ENCODE measurements at places on chromosomes 2 and 18.

DNA sequence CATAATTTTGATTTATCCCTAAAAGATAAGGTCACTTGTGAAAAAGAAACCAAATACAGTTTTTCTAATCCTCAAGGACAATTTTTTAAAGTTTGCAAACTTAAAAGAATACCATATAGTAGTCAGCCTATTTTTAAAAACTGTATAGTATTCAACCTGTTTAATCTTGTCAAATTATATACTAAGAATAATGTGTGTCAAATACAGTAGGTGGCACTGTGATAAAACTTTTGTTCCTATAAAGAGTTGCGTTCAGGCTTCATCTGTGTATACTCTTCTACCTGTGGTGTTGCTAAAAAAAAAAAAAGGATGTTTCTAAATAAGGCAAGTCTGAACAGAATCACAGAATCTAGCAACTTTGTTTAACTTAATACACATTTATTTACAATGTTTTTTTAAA, 68.6 kb downstream of the CCDC138 start:
- DNase-seq = peak; percentile 42

DNA sequence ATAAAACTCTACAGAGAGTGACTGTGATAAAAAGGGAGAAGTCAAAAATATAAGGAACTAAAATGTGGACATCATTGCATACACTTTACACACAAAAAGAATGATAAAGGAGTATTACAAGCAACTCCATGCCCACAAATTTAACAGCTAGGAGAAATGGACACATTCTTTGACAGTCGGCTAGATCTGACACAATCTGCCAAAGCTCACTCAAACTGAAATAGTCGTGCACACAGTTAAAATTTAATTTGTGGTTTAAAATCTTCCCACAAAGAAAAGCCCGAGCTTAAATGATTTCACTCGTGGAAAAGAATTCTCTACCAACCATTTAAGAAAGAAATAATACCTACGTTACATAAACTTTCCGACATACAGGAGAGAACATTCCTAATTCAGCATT, 132.4 kb downstream of the ZAP70 start:
- DNase-seq = no peak

GRCh38 chr2:208643145-208643544, 236.6 kb downstream of the PTH2R start:
- DNase-seq = no peak

GRCh38 chr2:168482952-168483831, 27.1 kb downstream of the CERS6 start:
- no peak for DNase-seq

DNA sequence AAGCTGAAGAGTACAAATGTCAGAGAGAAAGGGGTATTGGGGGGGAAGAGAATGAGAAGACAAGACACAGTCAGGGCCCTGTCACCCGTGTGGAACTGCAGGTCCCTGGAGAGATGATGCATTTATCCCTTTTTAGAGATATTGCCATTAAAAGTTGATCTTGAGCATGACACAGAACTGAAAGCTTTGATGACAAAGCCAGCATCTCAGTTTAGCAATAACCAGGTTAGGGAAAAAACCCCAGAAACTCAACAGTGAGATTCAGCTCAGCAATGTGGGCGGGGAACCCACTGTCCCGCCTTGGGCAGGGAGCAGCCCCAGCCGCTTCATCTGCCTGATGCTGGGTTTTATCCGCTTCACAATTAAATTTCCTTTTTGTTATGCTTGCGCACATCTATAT, 181.1 kb downstream of the NEDD4L start:
- DNase-seq = no peak

- DNase-seq = no peak
These were observed 11.1 kb downstream of the TRAPPC8 start for GRCh38 chr18:31931886-31932240.

DNA sequence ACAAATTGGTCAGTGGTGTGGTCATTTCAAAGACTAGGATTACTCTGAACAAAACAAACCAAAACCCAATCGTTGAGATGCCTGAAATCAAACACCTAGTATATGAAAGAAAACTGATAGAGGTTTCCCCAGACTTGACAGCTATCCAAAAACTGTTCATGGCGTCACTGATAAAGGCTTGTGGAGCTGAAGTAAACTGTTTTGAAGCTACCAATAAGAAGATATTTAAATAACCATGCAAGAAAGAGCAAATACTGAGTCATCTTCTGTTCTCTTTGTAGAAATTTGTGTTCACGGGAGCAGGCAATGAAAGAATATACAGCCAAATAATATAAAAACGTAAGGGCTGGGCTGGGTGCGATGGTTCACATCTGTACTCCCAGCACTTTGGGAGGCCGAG, 7.5 kb upstream of the COLEC11 start:
- DNase-seq = no peak

DNA sequence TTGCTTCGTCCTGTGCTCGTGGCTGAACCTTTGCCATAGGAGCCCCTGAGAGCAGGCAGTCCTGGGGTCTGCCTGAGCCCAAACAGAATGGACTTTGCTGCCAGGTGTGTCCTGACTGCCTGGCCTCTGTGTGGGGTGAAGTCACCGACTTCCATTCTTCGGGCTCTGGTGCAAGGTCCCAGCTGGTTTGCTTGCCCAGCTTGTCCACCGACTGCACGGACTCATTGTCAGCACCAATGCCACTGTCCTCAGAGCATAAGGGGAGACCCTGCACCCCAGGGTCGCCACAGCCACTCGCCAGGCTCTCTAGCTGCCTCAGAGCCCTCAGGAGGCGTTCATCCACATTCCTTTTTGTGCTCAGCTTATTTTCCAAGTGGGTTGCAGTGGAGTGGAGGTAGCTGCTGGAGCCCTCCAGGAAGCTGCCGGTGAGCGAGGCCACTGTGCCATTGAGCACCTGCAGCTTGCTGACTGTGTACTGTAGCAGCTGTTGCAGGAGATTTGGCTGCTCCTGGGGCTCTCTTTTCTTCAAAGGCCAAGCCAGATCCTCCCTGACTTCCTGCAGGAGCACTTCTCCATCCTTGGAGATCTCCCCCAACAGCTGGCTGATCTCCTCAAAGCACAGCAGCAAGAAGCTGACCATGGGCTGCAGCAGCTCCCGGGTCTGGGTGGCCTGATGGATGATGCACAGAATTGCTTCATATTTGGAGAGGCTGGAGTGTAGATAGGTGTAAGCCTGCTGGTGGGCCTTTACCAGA, 1.2 kb downstream of the PCARE start:
- no peak for DNase-seq

DNA sequence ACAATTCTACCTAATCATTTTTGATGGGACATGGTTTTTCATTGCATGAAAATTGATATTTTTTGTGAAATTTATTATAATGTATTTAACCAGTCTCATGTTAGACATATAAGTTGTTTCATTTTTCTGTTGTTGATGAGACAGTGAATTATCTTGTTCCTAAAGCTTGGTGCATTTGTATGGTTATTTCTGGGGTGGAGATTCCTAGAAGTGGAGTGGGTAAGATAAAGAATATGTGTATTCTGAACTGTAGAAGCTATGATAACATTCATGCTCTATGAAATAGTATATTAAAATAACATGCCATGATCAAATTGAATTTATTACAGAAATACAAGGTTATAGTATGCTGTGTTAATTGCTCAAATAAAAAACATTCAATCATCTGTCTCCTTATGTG, 69.2 kb downstream of the BOLA3 start:
- DNase-seq = no peak

- no peak for DNase-seq
These were observed 73.3 kb downstream of the NAB1 start for GRCh38 chr2:190722061-190722759.

GRCh38 chr2:145688156-145688555, 1168.2 kb upstream of the ZEB2 start:
- DNase-seq = no peak

GRCh38 chr2:229414631-229415030, 143.5 kb upstream of the PID1 start:
- no peak for DNase-seq

DNA sequence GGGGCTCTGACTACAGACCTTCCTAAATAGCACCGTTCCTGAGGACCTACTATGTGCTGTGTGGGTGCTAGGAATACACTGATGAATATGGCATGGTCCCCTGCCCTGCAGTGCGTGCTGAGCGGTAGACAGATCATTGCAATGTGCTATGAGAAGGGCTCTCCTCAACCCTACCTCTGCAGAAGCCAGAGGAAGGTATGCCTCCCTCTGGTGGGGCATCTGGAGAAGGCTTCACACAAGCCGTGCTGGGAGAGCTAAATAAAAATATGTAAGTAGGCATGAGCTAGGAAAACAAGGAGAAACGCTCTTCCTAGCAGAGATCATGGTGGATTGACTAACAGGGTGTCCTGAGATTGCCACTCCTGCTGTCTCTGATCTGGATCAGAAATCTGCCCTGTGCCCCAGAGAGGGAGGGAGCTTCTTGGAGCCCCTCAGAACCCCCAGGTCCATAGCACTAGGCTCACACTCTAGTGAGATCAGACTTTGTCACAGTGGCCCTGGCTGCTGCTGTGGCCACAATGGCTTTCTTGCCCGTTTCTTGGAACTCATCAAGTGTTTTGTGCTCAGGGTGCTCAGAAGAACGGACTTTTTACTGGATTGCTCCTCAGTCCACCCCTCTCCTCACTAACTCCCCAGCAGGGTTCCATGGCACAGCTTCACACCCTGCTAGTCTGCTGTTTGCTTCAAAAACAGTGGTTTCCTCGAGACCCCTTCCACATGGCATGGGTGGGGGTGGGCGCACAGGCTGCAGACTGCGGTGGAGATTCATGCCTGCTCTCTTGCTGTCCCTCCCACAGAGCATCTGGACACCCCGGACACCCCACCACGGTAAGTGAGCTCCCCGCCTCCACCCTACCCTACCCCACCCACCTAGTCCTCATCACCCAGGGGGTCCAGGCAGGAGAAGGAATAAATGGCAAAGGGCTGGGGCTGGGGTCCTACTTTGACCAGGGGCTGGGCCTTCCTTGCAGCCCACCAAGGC, 14.2 kb downstream of the SIGLEC15 start:
- DNase-seq = peak; percentile 11

- no peak for DNase-seq
These were observed 156.1 kb upstream of the CYRIA start for GRCh38 chr2:16821692-16822091.

DNA sequence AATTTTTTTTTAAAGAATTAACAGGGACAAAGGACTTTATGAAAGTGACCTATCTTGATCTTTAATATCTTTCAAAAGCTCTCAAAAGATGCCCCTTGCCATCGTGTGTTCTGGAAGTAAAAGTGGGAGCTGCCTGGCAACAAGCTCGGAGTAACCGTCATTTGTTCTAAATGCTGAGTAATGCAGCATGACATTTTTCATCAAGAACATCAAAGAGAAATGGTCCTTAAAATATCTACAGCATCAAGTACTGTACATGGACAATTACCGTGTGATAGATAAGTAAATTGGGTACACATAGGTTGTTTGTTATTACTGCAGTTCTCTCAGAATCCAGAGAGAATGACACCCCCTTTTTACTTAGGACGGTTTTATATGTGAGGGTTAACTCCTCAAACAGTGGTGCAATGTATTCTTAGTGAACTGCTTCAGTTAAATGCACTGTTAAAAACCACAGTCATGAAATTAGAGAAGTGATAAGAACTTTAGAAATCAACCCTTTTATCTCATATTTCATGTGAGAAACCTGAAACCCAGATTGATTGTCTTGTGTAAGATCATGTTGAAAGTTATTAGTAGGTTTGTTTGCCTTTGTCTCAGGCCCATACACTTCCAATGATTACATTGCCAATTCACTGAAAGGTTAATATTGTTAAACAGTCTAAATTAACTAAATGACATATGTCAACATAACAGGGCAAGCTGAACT, 90.6 kb upstream of the HNMT start:
- DNase-seq = peak; percentile 29

DNA sequence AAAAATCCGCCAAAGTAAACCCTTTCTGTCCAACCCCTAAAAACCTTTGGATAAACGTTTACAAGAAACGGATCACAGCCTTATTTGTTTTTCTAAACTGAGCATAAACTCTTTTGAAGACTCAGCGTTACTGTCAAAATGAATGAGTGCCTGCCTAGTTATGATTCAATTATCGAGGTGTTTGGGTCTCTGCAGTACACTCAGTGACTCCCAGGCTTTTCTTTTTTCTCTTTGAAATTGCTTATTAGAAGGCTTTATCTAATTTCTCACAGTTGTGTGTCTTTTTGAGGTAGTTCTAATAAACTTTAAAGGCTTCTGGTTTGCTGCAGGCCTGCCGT, 663 bp downstream of the RHBDD1 start:
- no peak for DNase-seq

- no peak for DNase-seq
These were observed 1.5 kb downstream of the ARPC2 start for GRCh38 chr2:218218268-218219185.
